ENCODE measurements at places on chromosomes 5 and 9.

DNA sequence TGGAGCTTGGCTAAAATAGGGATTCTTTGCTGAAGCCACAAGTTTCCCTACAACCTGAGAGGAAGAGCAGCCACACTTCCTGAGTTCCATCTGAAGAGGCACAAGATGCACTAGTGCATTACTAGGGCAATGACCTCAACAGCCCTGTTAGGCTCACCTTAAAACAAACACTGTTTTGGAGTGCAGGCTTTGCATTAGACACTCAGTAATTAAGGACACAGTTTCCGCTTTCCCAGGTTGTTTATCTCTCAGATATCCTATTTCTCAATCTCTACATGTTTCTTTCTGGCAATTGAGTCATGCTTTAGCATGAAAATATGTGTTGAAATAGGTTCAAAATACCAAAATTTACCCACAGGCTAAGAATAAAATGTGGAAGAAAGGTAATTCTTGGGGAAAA lies 34.2 kb downstream of the EMB start:
- no peak for DNase-seq

DNA sequence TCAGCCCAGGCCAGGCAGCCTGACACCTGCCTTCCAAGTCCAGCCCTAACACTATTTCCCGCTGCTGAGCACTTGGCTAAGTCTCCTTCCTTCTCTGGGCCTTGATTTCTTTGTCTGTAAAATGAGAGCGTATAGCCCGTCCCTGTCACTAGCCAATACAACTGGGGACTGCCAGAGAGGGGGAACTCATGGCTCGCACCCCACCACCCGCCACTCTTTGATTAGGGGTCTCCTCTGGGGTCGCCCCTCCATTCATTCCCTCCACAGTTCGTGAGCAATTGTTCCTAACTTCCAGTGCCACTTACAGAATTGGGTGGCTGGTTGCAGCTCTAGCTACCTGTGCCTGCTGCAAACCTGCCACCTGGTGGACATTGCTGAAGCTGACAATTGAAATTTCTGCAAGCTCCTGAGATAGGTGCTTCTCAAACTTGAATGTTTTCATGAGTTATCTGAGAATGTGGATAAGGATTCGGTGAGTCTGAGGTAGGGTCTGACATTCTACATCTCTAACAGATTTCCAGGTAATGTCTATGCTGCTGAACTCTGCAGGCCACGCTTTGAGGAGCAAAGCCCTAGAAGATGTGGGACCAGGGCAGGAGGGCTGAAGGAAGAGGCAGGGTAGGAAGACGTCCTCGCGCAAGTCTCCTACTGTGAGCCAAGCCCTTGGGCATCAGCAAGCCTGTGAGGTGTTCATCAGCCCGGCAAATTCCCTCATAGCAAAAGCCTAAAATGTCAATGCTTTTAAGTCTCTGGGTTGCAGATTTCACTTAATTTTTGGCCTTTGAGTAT lies 13.3 kb upstream of the RECK start:
- peak; percentile 78 for DNase-seq

- no peak for DNase-seq
These were observed 165.9 kb downstream of the ICE1 start for GRCh38 chr5:5588386-5588785.

GRCh38 chr9:109496218-109496617 lies 1.9 kb downstream of the PTPN3 start:
- no peak for DNase-seq

- DNase-seq, result no peak
These were observed 39.2 kb downstream of the PRUNE2 start for GRCh38 chr9:76866689-76867088.

DNA sequence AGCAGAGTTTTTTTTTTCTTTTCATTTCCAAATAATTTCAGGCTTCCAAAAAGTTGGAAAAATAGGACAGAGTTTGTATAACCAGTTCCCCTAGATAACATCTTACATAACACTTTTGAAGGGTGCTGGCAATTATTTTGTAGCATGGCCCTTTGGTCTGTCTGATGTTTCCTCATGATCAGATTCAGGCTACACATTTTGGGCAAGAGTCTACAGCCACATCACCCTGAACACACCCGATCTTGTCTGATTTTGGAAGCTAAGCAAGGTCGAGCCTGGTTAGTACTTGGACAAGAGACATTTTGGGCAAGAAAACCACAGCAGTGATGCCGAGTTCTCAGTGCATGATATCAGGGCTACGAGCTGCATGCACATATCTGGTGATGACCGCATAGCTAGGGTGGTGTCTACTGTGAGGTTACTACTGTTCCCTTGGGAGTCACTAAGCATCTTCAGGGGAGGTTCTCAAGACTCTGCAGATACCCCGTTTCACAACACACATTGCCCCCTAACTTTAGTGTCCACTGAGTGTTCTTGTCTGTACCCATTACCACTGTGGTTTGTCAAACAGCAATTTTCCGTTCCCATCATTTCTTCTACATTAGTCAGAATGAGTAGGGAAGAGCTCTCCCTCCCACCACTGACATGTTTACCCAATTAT lies 86.2 kb downstream of the TTC39B start:
- no peak for DNase-seq

- no peak for DNase-seq
These were observed 30.9 kb downstream of the SARDH start for GRCh38 chr9:133707065-133707762.

DNA sequence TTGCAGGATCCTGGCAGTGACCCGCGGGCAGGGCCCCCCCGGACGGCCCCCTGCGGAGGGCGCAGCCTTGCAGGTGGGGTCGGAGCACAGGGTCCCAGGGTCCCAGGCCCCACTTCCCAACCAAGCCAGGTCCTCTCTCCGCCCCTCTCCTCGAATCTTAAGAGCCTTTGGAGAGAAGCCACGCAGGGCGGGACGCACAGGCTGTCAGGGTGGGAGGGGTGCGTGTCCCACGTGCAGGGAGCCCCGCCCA lies 18.4 kb upstream of the EGFL7 start:
- no peak for DNase-seq

DNA sequence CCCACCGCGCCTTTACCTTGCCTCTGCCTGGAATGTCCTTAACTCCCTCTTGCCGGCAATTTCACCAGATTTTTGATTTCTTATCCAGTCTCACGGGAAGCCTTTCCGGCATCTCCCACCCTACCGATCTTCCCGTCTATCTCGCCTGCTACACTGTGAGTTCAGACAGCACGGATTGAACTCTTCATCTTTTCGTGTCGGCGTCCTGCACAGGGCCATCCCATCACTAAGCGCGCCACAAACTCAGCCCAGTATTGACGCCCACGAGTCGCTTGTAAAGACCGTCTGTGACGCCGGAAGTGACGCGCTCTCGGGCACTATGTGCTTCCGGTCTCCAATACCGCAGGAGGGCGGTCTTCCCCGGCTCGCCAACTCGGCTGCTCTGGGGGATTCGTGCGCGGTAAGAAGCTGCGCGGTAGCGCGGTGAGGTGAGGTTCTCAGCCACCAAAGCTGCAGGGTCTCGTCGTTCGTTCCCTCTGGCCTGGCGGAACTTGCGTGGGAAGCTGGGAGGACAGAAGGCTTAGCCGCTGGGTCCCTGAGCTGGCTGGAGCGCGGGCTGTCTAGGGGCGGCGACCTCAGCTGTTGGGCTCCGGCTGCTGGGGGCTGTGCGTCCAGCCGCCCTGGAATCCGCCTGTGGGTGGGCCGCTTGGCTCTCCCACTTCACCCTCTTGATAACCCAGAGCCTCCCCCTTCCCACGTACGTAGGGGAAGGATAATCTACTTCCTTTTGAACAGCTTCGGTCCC lies at the start of gene ZCCHC9:
ZCCHC9 (plus strand) TSS at position 317 of the 745 bp plus-strand sequence. CDS start 3,171 bp downstream, outside the sequence.
- peak; percentile 93 for DNase-seq

DNA sequence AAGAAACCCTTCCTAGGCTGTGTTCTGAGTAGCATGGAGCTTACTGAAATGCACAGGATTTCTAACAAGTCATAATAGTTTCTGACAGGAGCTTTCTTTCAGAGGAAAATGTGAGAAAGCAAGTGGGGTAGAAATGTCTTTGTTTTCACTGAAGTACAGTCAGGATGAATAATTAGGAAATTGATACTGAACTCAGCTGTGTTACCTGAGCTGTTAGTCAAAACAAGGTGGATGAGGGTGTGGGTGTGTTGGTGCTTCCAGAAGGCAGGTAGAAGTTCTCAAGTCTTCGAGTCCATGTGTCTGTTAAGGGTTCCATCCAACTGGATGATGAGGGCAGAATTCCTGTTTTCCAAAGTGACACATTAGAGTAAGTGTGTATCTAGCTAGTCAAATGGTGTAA lies 122.4 kb downstream of the BASP1 start:
- DNase-seq, result no peak

- no peak for DNase-seq
These were observed 1925.3 kb upstream of the ACO1 start for GRCh38 chr9:30459156-30459555.

GRCh38 chr9:69984831-69985230 lies 58.8 kb upstream of the MAMDC2 start:
- DNase-seq, result no peak

- peak; percentile 77 for DNase-seq
These were observed 100.4 kb downstream of the TTLL11 start for GRCh38 chr9:121992571-121993212.

DNA sequence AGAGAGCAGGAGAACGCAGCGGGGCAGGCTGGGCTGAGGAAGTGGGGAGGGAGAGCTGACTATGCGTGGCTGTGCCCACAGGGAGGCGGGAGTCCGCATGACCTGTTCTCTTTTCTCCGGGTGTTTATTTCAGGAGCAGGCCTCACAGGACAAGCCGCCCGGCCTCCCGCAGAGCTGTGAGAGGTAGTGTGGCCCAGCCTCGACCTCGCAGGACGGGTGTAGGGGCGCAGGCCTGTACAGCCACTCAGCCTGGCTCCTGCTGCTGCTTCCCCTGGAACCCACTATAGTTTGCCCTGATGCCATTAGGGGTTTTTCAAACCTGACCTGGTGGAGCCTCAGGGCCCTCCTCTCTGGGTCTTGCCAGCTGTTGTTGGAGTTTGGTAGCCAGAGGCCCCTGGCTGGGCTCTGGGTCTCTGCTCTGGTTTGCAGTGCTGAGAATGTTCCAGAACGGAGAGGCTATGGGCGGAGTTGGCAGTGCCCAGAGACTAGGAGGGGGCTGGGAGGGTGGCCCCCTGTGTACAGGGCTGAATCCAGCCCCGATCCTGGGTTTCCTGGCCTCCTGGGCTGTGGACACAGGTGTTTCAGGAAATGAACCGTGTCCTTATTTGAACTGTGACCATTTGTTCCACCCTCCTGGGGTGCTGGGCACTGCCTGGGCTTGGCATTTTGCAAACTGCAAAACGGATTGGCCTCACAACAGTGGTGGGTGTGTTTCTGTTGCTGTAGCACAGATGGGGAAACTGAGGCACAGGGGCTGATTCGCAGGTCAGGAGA lies 78.8 kb downstream of the WNK2 start:
- peak; percentile 54 for DNase-seq

- DNase-seq, result no peak
These were observed 208.7 kb downstream of the FANCC start for GRCh38 chr9:95108777-95109176.

- no peak for DNase-seq
These were observed 15.5 kb upstream of the SMIM23 start for GRCh38 chr5:171770153-171770552.

DNA sequence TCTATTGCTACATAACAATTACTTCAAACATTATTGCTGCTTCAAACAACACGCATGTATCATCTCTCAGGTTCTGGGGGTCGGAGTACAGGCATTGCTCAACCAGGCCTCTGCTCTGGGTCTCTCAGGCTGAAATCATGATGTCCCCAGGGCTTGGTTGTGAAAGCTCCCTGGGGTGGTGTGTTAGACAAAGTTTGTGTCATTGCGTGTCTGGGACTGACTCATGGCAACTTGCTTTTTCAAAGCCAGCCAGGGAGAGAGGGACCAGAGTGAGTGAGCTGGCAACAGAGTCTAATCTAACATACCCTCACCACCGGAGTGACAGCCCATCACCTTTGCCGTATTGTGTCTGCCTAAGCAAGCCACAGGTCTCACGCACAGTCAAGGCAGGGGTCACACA lies 259.2 kb upstream of the NFIL3 start:
- DNase-seq, result no peak

DNA sequence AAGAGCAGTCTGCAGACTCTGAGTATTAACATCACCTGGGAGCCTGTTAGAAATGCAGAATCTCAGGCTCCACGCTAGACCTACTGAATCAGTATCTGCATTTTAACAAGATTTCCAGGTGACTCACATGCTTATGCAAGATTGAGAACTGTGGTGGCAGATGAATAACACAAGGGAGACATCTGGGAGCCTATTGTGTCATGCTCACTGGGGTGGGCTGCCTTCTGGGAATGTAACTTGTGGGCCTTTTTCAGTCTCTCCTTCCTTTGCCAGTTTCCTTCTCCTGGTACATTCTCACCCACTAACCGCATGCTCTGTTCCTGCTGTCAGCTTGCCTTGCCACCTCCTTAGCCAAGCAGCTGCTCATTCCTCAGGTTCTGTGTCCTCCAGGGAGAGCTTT lies 176.6 kb upstream of the C9orf72 start:
- no peak for DNase-seq

DNA sequence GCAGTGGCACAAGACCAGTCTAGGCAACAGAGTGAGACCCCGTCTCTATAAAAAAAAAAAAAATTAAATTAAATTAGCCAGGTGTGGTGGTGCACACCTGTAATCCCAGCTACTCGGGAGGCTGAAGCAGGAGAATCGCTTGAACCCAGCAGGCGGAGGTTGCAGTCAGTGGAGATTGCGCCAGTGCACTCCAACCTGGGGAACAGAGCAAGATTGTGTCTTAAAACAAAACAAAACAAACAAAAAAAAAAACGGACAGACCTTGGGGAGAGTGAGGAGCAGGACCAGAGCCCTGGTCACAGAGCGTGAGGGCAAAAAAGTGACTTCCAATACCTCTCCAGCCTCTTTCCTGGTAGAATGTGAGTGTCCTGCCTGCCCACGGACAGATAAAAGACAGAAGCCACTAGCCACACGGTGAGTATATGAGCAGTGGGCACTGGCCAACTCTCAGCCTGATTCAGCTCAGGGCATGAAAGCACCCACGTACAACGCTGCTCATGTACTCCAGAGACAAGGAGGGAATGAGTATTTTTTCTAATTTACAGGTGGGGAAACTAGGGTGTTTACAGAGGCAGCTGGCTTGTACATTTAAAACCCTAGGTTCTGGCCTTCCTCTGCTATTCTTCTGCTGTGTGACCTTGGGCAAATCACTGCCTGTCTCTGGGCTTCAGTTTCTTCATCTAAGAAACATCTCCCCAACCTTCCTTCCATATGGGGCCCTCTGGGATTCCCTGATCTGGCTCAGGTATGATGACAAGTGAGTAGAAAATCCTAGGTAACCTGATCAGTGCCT lies 1.8 kb downstream of the OLFML2A start:
- no peak for DNase-seq

GRCh38 chr9:700365-701282 lies 140.9 kb upstream of the DMRT1 start:
- DNase-seq, result no peak

GRCh38 chr5:65383859-65384258 lies 97.9 kb downstream of the ADAMTS6 start:
- no peak for DNase-seq

DNA sequence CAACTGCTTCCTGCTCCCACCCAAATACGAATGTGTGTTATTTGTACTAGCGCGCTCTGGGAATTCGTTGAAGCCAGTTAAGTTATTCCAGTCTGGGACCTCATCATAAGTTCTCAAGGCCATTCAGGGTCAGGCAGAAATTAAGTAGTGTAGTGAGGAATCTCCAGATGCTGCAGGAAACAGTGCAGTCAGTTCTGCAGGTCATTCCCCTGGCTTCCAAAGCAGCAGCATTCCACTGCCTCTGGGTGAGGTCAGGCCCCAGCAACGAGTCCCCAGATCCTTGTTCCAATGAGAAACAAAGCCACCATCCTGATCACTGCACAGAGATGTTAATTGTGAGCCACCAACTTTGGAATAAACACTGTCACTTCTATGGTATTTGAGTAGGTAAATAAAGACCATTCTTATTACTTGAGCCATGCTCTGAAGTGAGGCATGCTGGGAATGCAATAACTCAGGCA lies 33.1 kb downstream of the SVEP1 start:
- no peak for DNase-seq
